ENCODE measurements at places on chromosomes 13 and 19.

DNA sequence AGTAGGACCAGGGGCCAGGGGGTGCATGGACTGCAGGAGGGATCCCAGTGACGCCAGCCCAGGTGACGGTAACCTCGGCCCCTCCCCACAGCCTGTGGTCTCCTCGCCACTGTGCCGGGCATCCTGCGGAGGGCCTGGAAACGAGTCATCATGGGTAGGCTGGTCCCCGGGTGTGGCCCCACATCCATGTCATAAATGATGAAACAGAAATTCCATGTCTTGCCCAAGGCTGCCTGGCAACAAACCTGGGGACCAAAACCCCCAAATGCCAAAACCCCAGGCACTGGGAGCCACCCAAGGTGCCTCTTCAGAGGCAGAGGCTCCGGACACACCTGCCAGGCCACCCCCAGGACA, 20.9 kb downstream of the MAP2K2 start:
- DNase-seq = no peak

GRCh38 chr13:43579321-43579720, 207.5 kb downstream of the ENOX1 start:
- no peak for DNase-seq

DNA sequence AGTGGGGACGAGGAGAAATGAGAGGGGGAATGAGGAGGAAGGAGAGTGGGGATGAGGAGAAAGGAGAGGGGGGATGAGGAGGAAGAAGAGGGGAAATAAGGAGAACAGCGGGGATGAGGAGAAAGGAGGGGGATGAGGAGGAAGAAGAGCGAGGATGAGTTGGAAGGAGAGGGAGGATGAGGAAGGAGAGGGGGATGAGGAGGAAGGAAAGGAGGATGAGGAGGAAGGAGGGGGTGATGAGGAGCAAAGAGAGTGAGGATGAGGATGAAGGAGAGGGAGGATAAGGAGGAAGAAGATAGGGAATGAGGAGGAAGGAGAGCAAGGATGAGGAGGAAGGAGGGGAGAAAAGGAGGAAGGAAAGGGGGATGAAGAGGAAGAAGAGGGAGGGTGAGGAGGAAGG, 14.0 kb upstream of the VSTM2B start:
- no peak for DNase-seq

- DNase-seq = no peak
Measured at GRCh38 chr13:113502686-113503085, 12.2 kb upstream of the DCUN1D2 start.

DNA sequence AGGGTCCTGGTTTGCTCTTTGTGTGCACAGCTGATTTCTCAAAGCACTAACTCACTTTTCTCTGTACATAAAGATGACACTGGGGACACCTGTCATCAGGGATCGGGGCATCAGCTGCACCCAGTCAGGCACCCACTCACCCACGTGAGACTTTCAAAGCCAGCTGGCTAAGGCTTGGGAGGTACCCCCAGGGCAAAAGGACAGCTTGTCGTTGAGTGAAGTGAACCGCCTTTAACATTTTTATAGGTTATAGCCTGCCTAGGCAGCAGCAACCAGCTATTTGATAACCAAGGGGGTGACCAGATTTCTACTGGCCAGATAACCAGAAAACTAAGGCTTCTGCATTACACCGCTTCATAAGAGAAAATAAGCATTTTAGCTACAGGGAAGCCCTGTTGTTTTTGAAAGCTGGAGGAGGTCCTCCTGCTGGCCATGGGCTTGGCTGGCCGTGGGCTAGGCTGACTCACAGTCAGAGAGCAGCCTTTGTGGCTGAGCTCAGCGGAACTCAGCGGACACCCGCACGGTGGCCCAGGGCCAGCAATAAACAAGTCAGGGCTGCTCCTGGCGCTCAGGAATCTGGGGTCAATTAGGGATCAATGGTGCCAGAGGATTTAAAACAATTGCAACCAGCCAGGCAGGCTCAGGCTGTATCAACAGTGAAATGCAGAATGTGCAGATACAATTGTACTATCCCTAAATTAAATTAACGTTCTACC, 57.1 kb downstream of the ALOX5AP start:
- DNase-seq = no peak

DNA sequence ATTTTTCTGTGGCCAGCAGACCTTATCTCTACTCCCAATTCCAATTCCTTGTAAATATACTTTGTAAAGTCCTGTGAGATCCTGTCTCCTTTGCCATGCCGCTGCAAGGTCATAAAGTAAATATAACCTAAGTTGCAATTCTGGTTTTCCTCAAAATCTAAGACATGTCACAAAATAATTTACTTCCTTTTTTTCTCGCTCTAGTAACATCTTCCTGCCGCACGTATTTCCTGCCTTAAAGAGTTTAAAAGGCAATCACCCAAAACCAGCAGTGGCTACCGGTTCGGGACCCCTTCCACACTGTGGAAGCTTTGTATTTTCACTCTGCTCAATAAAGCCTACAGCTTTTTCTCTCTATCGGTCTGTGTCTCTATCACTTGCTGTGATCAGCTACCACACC, 832.0 kb upstream of the SLITRK5 start:
- DNase-seq = no peak

- no peak for DNase-seq
Measured at GRCh38 chr13:31717583-31717982, 21.7 kb upstream of the RXFP2 start.

- no peak for DNase-seq
Measured at GRCh38 chr19:46116121-46116520, 8.4 kb downstream of the IGFL3 start.

DNA sequence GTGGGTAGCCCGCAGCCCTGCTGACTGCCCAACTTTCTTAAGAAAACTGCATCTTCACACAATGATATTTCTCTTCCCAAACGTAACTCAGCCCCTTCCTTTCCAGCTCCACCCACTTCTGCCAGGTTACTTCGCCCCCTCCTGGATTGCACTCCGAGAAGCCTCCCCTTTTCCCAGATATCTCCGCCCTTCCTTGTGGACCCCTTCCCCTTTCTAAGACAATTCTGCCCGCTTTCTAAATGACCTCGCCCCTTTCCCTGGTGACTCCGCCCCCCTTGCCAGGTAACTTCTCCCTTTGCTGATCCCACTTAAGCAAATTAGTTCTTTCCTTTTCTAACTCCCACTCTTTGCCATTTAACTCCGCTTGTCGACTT, 2.6 kb downstream of the VSIG10L start:
- peak; percentile 5 for DNase-seq

- DNase-seq = no peak
Measured at GRCh38 chr19:39858541-39858940, 12.4 kb upstream of the FBL start.

- no peak for DNase-seq
Measured at GRCh38 chr19:50290011-50290410, 39.2 kb downstream of the KCNC3 start.

DNA sequence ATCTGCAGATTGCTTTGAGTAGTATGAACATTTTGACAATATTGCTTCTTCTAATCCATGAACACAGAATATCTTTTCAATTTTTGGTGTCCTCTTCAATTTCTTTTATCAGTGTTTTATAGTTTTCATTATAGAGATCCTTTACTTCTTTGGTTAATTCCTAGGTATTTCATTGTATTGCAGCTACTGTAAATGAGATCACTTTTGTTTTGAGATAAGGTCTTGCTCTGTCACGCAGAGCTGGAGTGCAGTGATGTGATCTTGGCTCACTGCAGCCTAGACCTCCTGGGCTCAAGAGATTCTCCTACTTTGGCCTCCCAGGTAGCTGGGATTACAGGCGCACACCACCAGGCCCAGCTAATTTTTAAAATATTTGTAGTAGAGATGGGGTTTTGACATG, 9.8 kb downstream of the CYP2A7 start:
- DNase-seq = no peak

DNA sequence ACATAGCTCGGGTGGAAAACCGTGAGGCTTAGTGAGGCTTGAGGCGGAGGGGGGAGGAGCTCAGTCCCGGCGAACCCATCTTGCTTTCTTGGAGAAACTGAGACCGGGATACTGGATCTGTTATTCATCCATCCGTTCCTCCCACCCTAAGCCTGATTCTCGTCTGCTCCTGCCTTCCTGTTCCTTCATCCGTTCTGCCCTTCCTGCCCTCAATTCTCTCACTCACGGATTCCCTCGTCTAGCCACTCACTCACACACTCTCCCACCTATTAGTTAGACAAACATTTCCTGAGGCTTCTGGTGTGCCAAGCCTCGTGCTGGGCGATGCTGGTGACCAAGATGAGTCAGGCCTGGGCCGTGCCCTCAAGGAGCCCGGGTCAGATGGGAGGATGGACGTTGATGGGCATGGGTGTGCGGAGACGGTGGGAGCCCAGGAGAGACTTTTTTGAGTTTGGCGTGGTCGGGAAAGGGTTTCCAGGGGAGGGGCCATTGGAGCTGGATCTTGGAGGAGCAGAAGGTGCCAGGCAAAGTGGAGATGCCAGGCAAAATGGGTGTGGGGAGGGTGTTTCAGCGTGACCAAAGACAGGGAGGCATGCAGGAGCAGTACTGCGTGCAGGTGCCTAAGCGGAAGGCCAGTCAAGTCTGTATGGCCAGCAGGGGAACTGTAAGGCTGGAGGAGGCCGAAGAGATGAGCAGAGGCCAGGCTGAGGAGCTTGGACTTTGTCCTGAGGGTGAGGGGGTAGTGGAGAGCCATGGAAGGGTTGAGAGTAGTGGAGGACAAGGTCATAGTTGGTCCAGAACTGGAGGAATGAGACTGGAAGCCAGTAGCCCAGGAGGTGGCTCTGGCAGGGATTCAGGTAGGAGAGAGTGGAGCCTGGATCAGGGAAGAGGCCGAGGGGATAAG, 7.4 kb upstream of the CNFN start:
- no peak for DNase-seq

GRCh38 chr19:2110822-2111221, 14.1 kb downstream of the IZUMO4 start:
- DNase-seq = no peak

DNA sequence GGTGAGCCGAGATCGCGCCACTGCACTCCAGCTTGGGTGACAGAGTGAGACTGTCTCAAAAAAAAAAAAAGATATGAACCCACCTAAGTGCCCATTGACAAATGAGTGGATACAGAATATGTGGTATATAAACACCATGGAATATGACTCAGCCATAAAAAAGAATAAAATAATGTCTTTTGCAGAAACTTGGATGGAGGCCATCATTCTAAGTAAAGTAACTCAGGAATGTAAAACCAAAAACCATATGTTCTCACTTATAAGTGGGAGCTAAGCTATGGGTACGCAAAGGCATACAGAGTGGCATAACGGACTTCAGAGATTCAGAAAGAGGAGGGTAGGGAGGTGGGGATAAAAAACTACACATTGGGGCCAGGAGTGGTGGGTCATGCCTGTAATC, 29.5 kb downstream of the PLA2G4C start:
- DNase-seq = no peak
